ENCODE measurements at places on chromosomes 3 and 15.

GRCh38 chr3:134751831-134752230 is 43.2 kb upstream of the EPHB1 start:
- no peak for DNase-seq

DNA sequence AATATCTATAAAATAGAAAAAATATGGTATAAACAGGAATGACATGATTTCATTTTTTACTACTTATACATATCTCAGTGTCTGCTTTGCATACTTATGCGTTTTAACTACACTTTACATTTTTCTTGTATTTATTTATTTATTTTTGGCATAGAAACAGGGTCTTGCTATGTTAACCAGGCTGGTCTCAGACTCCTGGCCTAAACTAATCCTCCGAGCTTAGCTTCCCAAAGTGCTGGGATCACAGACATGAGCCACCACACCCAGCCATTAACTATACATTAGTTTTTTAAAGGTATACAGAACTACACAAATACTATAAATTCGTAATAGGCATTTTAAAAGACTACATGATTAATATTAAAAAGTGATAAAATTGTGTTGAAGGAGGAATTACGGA is 9.1 kb downstream of the ADAM10 start:
- DNase-seq: no peak

- no peak for DNase-seq
Measured at GRCh38 chr3:100927775-100928174, 65.4 kb downstream of the ABI3BP start.

- DNase-seq: no peak
Measured at GRCh38 chr3:123547881-123548519, 36.9 kb downstream of the HACD2 start.

DNA sequence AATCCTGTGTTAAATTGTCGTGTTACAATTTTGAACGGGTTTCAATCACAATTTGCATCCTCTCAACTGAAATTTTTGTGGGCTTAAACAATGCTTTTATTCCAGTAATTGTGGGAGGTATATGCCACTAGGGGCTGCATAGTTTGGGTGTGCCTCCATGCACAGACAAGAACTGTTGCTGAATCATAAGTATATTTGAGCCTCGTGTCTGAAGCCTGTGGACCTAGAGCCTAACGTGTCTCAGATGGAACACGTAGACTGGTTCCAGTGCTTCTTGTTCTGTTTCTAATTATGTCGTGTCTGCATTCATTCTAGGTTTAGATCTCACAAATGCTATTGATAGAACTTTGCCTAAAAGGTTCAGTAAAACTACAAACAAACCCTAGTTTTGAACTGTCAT is 363.4 kb downstream of the RBMS3 start:
- DNase-seq: no peak

DNA sequence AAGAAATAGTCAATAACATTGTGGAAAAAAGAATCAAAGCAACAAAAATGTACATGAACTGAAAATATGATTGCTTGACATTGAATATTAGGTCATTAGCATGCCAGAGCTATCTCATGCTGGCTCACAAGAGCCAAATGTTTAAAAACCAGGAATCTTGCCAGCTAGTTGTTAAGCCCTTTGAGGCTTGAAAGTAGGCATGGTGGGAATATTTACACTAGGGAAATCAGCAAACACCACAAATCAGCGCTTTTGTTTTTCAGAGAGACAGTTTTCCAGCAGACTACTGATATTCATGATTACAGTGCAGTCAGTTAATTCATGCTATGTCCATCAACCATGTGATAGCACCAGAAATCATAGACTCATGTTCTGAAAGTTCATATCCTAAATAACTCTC is 144.8 kb downstream of the ARPP21 start:
- DNase-seq: no peak

GRCh38 chr3:141740349-141740748 is 2.3 kb downstream of the RNF7 start:
- no peak for DNase-seq

- no peak for DNase-seq
Measured at GRCh38 chr3:143604402-143605185, 243.7 kb downstream of the SLC9A9 start.

DNA sequence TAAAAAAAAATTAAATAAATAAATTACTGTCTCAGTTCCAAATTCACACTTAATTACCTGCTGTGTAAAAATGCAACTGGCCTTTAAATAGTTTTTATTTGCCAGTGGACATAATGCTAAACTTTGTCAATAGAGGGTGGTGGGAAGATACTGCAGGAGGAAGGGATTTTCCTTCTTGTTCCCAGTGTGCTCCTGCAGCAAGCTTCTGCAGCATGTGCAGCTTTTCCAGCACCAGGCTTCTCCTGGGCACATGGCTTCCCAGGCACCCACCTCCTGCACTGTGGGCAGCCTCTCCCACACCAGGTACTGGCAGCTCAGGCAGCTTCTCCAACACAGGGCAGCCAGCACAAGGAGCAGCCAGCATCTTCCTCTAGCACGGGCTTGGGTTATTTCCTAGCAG is 29.6 kb upstream of the BBX start:
- no peak for DNase-seq

DNA sequence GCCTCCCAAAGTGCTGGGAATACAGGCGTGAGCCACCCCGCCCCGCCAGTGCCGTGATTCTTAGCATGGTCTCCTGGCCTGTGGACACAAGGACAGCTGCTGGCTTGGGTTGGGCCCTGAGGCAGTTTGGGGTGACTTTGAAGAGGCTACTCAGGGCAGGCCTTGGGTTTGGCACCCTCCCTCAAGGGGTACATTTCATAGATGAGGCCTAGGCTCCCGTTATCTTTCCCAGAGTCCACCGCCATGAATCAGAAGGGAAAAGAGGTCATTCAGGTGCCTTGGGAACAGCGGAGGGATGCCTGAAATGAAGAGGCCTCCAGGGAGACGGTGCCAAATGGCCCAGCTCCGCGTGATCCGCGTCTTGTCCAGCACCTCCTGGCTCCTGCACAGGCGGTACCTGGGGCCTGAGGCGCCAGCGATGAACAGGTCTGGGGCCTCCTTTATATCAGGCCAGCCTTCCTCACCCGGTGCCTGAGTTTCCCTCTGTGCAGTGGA is 9.3 kb downstream of the GNAI2 start:
- DNase-seq: no peak

GRCh38 chr15:58770519-58770856 is 614 bp upstream of the MINDY2 start:
- no peak for DNase-seq

DNA sequence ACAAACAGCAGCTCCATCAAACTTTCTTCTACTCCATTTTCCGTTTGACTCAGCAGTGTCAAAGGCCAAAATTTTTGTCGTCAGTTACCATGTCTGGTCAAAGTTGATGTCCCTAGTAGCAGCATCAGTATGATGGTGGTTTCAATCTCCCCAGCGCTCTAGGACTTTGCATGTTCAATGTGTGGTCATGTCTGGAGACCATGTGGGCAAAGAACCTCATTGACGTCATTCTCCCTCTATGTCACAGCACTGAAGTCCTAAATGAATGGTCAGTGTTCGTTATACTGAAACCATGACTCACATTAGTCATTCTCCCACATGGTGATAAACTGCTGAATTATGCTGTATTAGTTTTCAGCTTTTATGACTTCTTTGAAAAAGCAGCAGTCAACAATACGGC is 23.2 kb downstream of the SHC4 start:
- DNase-seq: no peak

GRCh38 chr3:123068601-123069381 is 2.0 kb downstream of the PDIA5 start:
- DNase-seq: no peak

- DNase-seq: no peak
Measured at GRCh38 chr15:91924837-91925495, 71.5 kb downstream of the SLCO3A1 start.

- no peak for DNase-seq
Measured at GRCh38 chr3:179091113-179091512, 19.5 kb upstream of the ZMAT3 start.

GRCh38 chr3:31247063-31247447 is 285.7 kb upstream of the STT3B start:
- DNase-seq: no peak

DNA sequence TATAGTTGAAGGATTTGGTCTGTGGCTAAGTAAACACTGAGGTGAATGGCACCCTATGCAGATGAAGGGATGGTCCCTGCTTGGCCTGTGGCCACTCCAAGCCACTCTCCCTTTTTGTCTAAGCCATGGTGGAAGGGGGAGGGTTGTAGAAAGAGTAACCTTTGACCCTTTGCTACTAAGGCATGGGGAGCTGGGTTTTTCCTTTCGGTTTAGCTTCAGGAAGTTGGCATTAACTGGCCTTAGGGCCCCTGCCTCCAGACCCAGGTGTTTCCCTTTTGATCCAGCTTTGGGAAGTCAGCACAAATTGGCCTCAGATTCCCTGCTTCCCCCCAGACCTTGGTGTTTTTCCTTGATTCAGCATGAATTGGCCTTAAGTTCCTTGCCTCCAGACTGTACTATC is 49.5 kb downstream of the EFCAB12 start:
- no peak for DNase-seq

GRCh38 chr15:57190208-57190607 is 186.1 kb upstream of the CGNL1 start:
- DNase-seq: no peak

- no peak for DNase-seq
Measured at GRCh38 chr3:50111757-50112156, 23.0 kb downstream of the RBM5 start.

DNA sequence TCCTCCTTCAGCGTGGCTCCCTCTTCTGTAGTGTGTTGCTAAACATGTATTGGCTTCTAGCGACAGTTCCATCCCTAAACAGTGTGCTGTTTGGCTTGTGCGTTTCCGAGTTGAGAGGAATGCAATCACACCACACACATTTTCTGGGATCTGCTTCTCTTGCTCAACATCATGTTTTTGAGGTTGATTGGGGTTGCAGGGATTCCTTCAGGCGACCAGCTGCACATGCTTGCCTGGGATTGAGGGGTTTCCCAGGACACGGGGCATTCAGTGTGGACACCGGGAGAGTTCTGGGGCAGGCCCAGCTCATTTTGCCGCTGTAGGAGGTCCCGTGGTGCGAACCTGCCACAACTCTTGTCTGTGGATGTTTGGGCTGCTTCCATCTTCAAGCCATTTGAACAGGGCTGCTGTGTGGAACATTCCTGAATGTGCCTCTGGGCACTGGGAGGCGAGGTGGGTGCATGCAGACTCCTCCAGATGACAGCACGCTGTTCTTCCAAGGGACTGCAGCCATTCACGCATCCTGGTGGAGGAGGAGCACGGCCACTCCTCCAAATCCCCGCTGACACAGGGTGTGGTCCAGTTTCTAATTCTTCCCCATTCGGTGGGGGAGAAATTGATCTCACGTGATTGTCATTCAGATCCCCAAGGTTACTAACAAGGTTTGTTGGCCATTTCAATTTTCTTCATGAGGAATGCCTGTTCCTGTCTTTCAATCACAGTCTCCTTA is 82.8 kb downstream of the PLXNA1 start:
- no peak for DNase-seq

DNA sequence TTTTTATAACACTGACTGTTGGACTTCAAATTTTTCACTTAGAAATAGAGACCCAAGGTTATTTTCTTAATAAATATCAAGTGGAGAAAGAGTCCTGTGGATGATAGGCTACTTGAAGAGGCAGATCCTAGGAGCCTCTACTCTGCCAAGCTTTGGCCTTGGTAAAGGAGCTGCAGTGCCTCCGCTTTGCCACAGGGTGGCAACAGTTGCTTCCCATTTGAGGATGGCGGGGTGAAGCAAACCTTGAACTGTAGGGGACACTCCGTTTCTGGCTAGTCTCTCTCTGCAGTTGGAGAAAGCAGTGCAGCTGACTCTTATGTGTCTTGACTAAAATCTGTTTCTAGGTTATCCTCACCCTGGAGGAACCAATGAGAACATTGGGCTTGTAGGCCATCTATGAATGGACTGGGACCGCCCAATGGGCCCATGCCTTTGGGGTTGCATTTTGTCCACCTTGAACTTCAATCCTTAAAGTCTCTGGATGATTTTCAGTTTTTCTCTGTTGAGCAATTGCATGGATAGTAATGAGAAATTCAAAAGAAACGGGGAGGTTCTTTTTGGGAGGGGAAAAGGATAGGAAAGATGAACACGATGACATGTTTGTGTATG is 9.8 kb downstream of the SCG5 start:
- DNase-seq: peak; percentile 29
